Natural killer cell (primary cell): ENCODE measurements at places on chromosomes 5 and 9.

DNA sequence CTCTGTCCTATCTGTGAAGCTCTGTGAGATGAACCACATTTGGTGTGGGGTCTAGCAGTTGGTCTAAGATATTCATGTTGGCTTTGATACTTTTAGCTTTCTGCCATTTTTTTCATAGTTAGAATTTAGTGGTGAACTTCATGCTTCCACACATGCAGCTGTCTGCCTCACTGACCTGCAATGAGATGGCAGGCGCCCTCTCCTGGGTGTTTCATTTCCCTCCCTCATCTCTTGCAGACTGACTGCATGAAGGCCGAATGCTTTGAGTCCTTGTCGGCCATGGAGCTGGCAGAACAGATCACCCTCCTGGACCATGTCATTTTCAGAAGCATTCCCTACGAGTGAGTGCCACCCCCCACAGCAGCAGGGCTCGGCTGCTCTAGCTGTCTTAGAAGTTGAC lies 26.1 kb upstream of the CKMT2 start:
- no peak for DNase-seq

GRCh38 chr5:93875693-93876092 lies 134.3 kb upstream of the POU5F2 start:
- no peak for DNase-seq

- no peak for DNase-seq
Observed at GRCh38 chr9:14098486-14099180, 215.3 kb downstream of the NFIB start.

DNA sequence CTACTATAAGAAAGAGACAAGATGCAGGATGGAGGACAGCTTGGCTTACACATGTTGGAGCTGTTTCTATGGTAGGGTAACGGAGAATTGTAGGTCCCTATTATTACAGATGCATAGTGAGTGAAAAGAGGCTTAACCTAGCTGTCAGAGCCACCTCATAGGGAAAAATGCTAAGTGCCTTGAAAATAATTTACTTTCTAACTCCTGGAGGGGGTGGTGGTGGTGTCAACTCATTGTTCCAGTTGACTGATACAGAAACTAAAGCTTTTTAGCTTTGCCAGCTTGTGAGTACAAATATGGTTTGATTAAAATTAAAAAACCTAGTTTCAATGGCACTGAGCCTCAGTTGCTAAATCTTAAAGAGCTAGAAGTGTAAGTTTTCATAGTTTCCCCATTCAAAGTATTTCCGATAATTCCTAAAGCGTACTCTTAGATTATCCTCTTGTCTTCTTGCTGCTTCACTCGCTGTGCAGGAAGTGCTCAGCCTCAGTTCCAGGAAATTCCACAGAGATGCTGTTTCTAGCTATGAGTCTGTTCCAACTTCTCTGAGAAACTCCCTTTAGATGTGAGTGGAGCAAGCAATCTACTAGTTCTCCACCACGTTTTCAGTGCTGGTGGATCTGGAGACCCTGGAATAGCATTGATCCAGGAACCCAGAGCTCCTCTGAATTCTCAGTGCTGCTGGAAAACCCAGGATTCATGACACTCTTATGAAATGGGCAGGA lies 265.2 kb downstream of the DMAC1 start:
- no peak for DNase-seq

GRCh38 chr5:40368200-40368599 lies 311.5 kb upstream of the PTGER4 start:
- DNase-seq, result no peak

DNA sequence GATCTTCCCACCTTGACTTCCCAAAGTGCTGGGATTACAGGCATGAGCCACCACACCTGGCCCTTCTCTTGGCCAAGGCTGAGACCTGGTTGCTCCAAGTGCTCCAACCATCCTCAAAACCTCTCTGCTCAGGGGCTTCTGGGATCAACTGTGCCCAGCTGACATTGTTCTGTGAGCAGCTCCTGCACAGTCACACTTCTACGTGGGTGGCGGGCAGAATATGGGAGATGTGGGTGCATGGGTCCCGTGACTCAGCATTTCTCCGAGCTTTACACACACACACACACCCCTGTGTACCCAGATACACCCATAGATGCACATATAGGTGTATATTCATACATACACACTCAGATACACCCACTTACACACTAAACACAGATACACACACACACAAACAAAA lies 10.5 kb upstream of the MYORG start:
- no peak for DNase-seq

GRCh38 chr5:55175781-55176175 lies 2.8 kb upstream of the CDC20B start:
- DNase-seq, result no peak

GRCh38 chr9:133518200-133518599 lies 6.6 kb downstream of the MYMK start:
- no peak for DNase-seq

GRCh38 chr9:106143781-106144180 lies 449.4 kb downstream of the TMEM38B start:
- DNase-seq, result no peak

DNA sequence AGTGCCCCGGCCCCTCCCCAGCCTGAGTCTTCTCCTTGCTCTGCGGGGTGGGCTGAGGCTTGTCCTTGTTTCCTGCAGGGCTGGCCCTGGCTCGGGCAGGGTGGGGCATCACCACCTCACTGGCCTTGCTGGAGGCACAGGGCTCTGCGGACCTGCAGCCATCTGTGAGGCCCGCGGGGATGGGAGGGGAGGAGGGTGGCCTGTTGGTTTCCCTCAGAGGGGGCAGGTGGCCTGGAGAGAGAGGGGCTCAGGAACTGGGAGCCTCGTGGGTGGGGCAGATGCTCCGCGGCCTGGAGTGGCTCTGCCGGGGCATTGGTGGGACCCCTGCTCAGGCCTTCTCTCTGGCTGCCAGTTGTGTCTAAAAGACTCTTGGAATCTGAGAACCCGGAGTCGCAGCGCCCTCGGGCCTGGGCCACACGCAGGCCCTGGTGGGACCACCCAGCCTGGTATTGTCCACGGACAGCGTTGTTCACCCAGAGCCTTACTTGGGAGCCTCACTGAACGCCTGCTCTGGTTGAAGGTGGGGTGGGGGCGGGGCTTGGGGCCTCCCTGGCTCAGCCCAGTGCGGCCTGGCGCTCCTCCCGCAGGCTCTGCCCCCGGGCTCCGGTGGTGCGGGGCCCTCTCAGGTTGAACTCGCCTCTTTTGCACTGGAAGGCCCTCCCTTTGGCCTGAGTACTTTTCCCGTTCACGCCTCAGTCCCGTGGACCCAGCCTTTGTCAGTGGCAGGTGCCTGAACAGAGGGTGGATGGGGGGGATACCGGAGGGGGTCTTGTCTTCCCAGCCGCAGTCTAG lies 111.3 kb downstream of the RXRA start:
- no peak for DNase-seq

- DNase-seq, result no peak
Observed at GRCh38 chr9:128595471-128595870, 43.1 kb downstream of the SPTAN1 start.

GRCh38 chr9:121573717-121574485 lies 74.3 kb upstream of the GGTA1 start:
- no peak for DNase-seq

- DNase-seq, result no peak
Observed at GRCh38 chr9:36116593-36116992, 19.9 kb upstream of the GLIPR2 start.

DNA sequence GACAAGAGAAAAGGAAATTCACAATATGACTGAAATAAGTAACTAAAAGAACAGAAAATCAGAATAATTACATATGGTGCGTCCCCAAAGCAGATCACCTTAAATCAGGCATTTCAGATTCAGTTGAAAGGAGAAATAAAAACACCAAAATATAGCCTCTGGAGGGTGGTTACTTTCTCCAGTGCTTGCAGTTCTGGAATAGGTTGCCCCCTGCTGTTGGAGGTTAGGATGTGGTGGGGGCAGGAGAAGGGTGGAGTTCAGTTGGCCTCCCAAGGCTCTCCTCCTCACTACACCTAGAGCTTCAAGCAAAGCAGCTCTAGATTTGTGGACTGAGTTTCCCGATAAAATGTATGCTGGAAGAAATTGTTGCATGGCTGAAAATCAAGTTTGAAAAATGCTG lies 338.2 kb upstream of the TLE4 start:
- DNase-seq, result no peak

DNA sequence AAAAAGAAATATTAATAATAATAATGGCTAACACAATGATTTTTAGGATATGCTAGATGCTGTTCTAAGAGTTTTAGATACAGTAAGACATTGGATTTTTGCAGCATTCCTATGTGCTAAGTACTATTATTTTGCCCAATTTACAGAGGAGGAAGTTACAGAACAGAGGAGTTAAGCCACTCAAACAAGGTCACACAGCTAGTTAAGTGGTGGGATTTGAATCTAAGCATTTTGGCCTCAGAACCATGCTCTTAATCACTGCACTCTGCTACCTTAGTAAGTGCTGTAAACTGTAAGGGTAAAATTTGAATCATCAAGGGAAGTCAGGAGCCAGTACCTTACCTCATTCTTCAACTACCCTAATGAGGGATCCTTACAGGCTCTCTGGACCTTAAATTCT lies 25.4 kb downstream of the RPS23 start:
- no peak for DNase-seq

GRCh38 chr5:68374796-68375518 lies 159.4 kb downstream of the PIK3R1 start:
- no peak for DNase-seq

DNA sequence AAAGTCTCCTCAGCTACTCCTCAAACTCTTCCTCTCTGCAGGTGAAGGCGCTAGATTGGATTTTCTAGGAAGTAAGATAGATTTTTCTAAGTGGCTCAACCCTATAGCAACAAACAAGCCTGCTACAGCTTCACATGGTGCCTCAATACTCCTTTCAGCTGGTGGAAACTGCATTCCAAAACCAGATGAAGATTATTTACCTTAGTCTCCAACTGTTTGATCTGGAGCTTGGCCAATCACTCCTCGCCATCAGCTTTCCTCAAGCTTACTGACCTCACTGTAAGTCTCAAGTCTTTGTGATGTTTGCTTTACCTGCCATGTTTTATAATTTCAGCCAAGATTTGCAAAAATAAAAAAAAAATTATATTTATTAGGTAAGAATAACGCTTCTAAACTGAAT lies 622.4 kb downstream of the CHSY3 start:
- DNase-seq, result no peak

DNA sequence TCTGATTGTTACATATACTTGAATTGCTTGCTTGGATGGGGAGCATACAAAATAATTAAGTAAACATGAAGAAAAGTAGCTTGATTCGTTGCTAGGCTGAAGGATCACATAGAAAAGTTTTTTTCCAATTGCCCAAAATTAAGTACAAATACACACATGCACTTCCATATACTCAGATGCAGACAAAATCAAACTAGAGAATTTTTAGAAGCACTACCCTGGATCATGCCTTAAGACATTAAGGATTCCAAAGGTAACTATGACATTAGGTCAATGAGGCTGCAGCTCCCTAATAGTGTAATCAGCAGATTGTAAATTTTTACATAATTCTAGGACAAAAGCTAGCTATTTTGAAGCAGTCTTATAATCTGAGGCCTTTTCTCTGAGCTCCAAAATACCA lies 216.9 kb upstream of the TMEM161B start:
- DNase-seq, result no peak

DNA sequence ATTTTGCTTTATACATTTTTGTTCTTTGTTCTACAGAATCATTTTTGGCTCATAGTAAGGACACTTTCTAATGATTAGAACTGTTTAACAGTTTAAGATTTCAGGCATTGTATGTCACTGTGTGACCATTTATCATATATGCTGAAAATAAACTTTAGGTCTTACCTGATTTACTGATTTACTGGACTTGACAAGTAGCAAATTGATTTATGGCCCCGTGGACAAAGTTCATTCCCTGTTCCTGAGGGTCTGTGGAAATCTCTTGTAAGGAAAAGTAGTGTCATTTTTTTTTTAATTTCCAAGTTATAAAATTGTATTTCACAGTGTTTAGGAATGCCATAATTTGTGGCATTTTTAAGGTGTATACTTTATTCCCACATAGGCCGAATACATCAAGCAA lies 40.7 kb downstream of the KIF2A start:
- DNase-seq, result no peak

- no peak for DNase-seq
Observed at GRCh38 chr5:113302120-113302519, 132.7 kb downstream of the TSSK1B start.

DNA sequence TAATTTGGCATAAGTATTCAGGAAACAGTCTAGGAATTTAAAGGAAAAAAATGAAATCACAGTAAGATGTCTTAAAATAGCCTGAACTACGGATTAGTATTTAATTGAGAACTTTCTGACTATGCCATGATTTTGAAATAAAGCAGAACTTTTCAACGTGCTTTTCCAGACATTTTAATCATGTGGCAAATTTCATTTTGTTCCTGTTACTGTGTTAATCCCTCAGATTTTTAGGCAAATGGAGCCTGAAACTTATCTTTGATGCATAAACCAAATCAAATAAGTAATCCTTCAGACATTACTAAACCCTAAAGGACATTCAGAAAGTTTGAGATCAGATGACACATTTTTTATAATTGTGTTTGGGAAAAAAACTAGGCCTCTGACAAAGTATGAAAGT lies 75.7 kb downstream of the FBN2 start:
- no peak for DNase-seq

GRCh38 chr9:86721843-86722705 lies 225.2 kb downstream of the GAS1 start:
- DNase-seq, result no peak

GRCh38 chr5:119021149-119021732 lies 32.9 kb upstream of the DTWD2 start:
- no peak for DNase-seq

DNA sequence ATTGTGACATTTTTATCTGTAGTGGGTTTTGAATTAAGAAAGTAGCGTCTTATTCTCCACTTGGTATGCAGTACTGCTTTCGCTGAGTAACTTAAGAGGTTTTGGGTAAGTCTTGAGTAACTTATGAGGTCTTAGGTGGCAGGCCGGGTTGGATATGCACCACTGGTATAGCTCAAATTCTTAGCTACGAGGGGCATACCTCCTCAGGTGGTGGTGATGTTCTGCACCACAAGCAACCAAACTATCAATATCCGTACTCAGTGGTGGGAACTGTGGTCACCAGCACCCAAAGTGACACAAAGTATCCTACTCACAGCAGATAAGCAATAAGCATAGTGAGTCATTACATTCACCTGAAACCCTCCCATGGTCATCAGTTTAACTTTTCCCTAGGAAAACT lies 13.7 kb downstream of the SMC2 start:
- no peak for DNase-seq

- DNase-seq, result no peak
Observed at GRCh38 chr9:96417661-96418082, 498 bp downstream of the ZNF367 start.
